Stimulated activated CD4-positive, alpha-beta T cell treated with anti-CD3 and anti-CD28 coated beads, Interleukin-1b, Interleukin-23, amount 100 ng/mL, for 1 hour (primary cell): ENCODE measurements at places on chromosomes 1 and 21.

DNA sequence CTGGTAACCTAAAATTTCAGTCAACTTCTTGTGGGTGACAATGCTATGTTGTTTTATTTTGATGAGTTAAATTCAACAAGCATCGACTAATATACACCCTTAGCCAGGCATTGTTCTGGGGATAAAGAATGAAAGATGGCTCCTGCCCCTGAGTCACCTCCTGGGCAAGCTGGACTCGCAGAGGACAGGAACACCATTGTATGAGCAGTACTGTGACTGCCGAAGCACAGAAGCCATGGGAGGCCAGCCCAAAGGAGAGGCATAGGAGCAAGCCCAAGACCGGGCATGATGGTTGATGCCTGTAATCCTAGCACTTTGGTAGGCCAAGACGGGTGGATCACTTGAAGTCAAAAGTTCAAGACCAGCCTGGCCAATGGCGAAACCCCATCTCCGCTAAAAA, 555.2 kb downstream of the OMA1 start:
- no peak for DNase-seq

- no peak for DNase-seq
Measured at GRCh38 chr1:89322402-89322801, 41.5 kb upstream of the GBP6 start.

DNA sequence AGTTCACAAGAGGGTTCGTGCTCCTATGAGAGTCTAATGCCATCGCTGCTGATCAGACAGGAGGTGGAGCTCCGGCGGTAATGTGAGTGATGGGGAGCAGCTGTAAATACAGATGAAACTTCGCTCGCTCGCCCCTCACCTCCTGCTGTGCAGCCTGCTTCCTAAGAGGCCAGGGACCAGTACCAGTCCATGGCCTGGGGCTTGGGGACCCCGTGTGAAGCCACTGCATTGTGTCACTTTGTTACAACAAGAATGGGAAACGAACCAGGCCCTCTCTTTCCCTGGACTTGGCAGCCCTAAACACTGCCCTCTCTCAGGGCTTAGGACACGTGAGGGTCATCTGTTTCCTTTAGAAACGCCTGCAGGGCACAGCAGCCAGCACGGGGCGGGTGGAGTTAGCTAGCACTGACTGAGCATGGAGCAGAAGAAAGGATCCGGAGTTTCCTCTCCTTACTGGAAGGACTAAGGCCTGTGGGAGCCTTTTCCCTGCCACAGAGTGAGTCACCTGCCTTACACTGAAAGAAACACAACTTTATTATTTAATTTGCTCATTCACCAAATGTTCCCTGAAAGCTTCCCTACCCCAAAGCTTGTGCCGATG, 185.2 kb upstream of the TMEM51 start:
- no peak for DNase-seq

- no peak for DNase-seq
Measured at GRCh38 chr1:64687725-64688327, 57.0 kb upstream of the RAVER2 start.
